ENCODE measurements at places on chromosomes 13 and 19.

GRCh38 chr13:34913040-34913439, 29.0 kb upstream of the NBEA start:
- DNase-seq, result no peak

DNA sequence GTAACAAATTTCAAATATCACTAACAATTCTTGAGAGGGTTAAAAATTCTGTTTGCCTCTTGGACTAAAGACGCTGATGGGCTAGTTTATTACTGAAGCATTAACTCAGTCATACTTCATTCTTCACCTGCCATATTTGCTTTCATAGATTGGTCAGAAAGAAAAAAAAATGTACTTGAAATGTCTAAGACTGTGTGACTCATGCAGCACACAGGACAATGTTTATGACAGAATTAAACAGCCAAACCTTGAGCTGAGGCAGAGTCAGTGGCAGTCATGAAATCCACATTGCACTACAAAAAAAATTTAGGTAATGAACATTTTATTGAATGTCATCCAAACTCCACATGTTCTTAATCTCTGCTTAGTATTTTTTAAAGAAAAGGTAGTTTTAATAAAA, 135.6 kb downstream of the PRR20E start:
- DNase-seq, result no peak

DNA sequence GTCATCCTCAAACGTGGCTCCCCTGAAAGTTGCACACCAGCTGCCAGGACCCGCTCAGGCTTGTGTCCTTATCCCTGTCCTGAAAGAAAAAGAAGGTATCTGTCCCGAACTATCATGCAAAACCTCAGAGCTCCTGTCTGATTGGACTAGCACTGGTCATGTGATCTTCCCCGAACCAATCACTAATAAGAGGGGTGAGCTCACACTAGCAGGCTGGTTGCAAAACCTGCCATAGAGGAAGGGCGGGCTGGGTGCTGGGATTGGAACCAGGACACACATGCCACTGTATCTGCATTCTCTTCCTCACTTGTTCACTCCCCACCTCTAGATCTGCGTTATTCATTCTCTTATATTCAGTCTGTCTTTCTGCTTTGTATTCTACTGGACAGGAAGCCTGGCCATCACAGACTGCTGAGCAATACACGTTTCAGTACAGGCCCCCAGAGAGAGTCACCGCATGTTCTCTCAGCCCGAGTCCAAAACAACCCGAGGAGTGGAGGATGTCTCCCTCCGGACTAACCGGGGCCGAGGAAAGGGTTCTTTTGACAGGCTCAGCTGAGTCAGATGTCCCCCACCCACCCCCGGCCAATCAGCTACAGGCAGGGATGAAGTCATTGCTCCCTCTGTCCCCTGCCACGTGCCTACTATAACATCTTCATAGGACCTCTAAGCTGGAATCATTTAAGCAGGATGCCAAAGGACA, 97.7 kb downstream of the SIPA1L3 start:
- DNase-seq, result no peak

- no peak for DNase-seq
Measured at GRCh38 chr19:31351056-31351854, 2.0 kb upstream of the TSHZ3 start.

- DNase-seq, result no peak
Measured at GRCh38 chr19:50663482-50663790, 14.2 kb downstream of the C19orf81 start.

Measured in naive thymus-derived CD8-positive, alpha-beta T cell (primary cell).